ENCODE measurements at places on chromosomes 1 and 21.
A peak's percentile ranks its signal among the peaks of the same experiment; 100 is the strongest.

GRCh38 chr1:79283451-79283850 lies 276.9 kb upstream of the ADGRL4 start:
- DNase-seq = no peak

- no peak for DNase-seq
Observed at GRCh38 chr21:44872649-44873355, 688 bp downstream of the PTTG1IP start.

DNA sequence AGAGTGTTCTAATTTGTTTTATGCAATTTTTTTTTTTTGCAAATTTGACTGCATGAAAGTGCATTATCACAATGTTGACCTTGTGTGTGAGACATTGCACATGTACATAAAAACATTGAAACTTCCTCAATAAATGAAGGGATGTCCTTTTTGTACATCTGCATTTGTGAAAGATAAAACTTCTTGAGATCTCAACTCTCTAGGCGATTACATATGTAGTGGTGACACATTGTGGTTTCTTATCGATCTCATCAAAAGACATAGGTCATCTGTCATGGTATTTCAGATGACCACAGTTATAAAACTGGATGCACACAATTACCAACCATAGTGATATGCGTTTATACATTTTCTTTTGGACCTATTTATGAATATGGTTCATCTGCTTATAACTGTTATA lies 35.6 kb upstream of the C21orf91 start:
- no peak for DNase-seq

- peak; percentile 90 for DNase-seq
Observed at GRCh38 chr1:23959461-23960290, at the start of gene PNRC2. PNRC2 (plus strand) TSS chr1:23959828; CDS start chr1:23961458, 1,630 bp downstream.

DNA sequence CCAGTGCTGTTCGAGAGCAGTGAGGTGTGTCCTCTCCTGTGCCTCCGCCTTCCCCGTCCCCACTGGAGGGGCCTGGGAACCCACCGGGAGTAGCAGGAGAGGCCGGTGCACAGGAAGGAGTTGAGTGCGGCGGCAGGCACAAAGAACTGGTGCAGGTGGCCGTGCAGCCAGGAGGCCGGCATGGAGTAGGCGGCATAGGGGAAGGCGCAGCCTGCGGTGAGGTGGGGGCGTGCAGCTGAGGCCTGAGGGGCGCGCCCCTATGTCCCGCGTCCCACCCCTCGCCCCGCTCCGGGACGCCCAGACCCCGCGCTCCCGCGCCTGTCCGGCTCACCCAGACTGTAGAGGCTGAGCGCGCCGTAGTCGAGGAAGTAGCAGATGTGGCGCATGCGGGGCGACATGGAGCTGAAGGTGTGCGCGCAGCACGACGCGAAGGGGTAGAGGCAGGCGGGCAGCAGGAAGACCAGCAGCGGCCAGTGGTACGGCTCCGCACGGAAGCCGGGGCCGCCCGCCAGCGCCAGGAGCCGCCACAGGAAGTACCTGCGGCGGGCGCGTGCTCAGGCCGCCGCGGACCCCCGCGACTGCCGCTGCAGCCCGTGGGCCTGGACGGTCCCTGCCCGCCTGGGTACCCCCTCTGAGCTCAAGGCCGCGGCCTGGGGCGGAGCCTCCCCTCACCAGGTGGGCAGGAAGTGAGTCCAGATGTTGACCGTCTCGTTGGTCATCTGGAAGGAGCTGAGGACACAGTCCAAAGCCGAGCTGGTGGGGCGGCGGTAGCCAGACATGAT lies 2.2 kb downstream of the PAQR6 start:
- no peak for DNase-seq

DNA sequence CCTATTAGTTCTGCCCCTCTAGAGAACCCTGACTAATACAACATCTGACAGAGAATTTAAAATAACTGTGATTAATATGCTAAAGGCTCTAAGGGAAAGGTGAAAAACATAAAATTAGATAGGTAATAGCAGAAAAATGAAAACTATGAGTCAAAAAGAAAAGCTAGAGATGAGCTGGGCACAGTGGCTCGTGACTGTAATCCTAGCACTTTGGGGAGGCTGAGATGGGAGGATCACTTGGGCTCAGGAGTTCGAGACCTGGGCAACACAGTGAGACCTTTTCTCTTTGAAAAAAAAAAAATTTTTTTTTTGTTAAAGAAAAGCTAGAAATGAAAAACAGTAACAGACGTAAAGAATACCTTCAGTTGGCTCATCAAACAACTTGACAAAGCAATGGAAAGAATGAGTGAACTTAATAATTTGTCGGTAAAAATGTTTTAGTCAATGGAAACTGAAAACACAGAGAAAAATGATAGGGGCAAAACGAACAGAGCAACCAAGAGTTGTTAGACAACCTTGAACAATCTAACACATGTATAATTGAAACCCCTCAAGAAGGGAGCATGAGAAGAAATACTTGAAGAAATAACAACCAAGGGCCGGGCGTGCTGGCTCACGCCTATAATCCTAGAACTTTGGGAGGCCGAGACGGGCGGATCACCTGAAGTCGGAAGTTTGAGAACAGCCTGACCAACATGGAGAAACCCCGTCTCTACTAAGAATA lies 132.9 kb upstream of the GFI1 start:
- DNase-seq = no peak

- no peak for DNase-seq
Observed at GRCh38 chr1:165235777-165236291, 120.7 kb downstream of the LMX1A start.

DNA sequence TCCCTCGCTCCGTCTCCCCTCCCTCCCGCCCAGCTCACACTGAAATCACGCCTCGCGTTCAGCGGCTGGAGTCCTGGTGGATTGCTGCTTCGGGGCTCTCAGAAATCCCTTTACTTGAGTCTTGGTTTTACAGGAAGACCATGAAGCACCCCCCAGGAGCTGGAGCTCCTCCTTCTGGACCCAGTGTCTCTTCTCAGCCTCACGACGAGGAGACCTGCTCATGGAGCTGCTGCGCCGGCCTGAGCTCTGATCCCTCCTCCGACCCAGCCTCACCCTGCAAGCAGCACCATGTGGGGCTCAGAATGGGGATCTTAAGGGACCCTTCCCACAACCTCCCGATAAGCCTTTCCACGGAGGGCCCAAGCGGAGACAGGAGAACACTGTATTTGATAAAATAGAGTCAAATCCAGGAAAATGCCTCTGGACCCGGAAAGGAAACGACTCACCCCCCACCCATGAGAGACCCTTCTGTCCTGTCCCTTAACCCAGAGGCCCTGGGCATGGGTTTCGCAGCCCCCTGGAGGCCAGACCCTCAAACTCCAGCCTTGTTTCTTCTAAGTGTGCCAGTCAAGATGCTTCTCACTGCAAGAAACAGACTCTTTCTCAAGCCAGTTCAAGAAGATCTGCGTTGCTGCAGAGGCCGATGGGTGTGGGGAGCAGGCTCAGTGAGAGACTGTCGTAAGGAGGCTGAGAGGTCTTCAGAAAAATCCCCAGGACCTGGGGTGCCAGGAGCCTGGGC lies 26.1 kb downstream of the PDE9A start:
- DNase-seq = no peak

DNA sequence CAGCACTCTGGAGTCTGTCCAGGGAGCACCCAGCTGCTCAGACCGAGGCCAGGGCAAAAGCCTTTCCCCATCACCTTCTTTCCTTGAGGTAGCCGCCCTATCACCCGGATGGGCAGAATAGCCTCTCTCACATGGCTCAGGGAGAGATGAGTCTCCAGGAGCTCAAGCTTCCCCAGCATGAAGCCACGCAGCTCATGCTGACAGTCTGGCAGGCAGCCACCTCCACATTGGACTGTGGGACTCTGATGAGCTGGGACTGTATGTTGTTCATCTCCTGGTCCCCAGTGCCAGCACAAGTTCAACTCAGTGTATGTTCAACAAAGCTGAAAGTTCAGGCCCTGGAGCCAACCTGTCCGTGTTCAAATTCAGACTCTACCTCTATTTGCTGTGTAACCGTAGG lies 75.2 kb upstream of the ZC3H12A start:
- no peak for DNase-seq

DNA sequence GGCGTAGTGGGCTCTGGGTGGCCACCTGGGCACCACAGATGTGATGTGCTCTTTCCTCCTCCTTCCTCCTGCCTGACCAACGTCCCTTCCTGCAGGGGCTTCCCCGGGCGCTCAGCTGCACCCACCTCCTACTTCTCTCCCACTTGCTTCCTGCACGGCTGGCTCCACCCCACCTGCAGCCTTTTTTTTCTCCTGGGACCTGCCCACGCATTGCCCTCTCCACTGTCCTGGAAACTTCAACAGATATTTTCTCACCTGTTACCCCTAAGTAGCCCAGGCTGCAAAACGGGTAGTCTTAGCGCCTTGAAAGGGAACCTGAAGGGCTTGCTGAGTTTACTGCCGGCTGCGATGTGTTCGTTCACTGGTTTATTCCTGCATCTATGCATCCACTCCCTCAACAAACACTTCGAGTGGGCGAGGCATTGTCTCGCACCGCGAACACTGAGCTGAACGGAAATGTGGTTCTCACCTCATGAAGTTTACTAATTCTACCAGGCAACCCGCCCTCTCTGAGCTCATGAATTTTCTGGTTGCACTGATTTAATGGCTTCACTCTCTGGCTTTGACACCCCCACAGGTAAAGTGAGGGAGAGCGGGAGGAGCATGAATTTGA lies 23.6 kb downstream of the ZBTB18 start:
- peak; percentile 23 for DNase-seq

DNA sequence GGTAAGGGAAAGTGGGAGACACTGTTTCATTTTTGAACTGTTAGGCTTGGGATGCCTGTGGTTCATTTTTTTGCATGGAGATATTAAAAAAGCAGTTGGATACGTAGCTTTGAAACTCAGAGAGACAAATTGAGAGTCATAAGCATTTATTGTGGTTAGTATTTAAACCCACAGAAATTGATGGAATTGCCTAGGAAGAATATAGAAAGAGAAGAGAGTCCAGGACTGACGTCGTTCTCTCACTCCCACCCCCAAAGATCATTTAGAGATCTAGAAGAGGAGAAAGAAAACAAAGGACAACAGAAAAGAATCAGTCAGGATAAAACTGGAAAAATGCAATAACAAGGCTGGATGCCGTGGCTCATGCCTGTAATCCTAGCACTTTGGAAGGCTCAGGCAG lies 73.2 kb upstream of the BMP8A start:
- no peak for DNase-seq

DNA sequence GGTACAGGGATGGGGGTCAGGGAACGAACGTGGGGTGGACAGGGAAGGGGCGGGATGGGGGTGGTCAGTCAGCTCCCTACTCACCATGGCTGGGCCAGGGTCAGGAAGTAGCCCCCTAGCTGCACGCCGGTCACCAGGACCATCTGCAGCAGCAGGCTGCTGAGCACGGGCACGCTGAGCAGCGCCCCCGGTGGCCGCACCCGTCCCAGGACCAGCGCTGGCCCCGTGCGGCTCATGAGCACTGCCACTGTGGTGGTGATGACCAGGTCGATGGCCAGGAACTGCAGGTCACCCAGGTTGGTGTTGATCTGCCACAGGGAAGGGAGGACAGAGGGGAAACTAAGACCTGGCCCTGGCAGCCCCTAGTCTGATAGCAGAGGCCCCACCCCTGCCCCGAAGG lies 6.5 kb upstream of the MFAP2 start:
- no peak for DNase-seq

DNA sequence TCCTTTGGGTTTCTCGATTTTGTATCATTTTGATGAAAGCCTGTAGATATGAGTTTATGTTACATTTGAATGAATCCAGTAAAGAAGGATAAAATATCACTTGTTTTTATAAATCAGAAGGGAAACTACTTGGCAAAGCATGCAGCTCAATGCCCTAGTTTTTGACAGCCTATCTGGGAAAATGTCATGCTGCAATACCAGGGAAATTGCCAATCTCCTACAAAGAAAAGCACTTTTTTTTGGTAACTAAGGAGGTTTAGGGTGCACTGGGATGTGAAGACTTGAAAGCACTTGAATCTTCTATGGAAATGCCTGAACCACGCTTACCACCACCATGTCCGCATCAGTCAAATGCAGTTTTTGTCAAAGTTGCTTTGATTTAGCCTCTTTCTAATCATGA lies 446.9 kb upstream of the LRRC7 start:
- DNase-seq = no peak

DNA sequence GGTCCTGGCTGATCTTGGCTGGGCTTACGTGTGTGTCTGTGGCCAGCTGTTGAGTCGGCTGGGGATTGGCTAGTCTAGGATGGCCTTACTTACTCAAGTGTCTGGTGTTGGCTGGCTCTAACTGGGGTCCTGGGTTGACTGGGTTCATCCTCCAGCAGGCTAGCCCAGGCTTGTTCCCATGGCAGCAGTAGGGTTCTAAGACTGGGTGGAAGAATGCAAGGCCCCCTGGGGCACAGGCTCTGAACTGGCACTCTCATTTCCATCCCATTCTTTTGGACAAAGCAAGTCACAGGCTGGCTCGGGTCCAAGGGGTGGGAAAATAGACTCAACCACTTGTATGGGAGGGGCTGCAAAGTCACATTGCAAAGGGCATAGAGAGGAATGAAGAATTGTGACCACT lies 7.9 kb upstream of the OPRD1 start:
- no peak for DNase-seq

- DNase-seq = no peak
Observed at GRCh38 chr21:22363504-22363903, 1365.3 kb downstream of the NCAM2 start.

DNA sequence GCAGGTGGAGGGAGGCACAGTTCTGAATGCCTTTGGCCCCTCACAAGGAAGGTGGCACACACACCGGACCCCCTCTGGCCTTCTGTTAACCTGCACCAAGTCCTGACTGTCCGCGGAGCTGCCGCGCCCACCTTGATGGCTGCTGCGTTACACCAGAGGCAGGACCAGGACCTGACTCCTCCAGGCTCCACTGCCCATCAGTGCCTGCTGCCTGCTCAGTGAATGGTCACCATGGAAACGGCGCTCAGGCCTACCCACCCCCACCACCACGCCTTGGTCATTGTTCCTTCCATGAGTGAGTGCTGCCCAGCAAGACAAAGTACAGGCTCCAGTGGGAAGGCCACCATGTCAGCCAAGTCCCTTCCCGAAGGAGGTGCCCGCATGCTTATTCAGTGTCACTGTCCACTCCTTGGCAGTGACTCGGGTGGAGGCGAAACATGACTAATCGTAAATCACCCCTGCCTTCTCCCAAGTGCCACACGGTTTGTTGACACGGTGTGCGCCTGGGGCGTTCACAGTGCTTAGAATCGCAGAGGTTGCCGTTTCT lies 57.3 kb downstream of the SLC37A1 start:
- DNase-seq = no peak

DNA sequence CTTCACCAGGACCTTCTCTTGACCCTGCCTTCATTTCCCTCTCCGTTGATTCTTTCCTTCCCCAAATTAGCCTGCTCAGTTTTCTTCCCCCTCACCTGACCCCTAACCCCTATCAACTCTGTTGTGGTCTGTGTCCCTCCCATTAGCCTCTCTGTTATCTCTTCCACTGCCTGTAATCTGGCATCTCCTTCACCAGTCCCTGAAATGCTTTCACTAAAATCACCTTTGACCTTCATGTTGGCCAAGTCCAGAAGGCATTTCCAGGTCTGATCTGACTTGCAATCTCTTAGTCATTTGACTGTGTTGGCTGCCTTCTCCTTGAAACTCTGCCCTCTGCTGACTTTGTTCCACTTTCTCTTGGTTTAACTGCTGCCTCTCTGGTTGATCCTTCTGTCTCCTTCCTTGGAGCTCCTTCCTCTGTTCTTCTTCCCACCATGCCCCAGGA lies 28.2 kb downstream of the ATP8B2 start:
- DNase-seq = no peak

- DNase-seq = no peak
Observed at GRCh38 chr1:244384066-244384465, 67.6 kb downstream of the ADSS2 start.
